ENCODE measurements at places on chromosomes 16 and 17.

- DNase-seq: no peak
Measured at GRCh38 chr16:76780556-76780955, 410.4 kb upstream of the MON1B start.

DNA sequence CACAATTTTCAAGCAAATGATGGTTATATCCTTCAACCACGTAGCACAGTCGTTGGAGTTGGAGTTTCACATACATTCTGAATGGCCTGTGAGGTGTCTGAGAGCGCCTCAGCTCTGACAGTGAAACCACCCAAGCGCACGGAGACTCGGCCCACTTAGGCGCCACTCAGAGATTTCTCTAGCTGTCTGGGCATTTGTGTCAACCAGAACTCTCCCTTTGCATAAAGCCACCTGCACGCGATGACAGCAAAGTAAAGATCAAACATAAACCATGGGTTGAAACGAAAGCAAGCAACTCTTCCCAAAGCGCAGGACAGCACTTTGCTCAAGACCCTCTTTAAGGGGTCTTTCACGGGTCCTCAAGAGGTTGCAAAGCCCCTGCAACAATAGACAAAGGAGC lies 533 bp downstream of the SLC6A4 start:
- no peak for DNase-seq

DNA sequence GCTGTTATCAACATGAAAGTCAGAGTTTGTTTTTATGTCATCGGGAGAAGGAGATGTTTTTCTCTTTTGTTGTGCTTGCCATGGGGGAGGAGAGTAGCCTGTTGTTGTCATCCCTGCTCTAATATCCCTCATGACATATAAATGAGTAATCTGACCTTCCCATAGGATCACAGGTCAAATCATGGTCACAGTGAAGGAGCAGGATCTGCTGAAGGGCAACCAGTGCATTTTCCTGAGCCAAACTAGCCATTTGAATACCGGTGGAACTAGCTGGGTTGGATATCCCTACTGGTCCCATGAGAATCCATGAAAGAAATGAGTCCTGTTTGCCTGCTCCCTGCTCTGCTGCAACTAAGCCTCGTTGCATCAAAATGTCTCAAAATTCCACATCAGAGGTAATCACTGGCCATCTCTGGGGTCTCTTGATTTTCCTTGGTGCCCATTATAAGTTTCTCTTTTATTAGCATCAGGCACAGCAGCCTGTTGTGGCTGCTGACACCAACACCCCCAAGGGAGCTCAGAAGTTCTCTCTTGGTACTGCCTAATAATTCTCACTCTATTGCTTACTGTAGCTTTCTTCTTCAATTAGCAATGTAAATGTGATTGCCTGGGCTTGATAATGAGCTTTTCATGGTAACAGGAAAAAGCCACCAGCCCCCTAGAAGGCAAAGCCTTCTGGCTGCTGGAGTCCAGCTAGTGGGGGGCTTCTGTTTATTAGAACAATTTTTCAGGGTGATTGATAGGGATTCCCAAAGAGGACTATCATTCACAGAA lies 211.4 kb upstream of the ERCC4 start:
- DNase-seq: no peak

DNA sequence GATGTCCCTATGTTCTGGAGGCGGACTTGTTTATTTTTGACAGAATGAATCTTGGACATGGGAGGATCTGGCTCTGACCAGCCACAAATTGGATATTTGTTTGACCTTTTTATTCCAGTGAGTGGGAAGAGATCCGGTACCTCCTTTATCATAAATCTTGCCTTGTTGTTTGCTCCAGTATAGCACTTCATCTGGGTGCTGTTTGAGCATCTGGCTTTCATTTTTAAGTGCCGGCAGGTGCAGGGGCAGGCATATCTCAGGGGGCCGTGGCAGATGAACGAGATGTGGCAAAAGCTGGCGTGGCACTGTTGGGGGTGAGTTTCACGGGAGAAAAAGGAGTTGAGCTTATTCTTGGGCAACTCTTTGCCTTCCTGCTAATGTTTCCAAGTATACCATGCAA lies 37.8 kb downstream of the MSI2 start:
- DNase-seq: no peak

GRCh38 chr17:82527898-82528297 lies 8.4 kb downstream of the FOXK2 start:
- peak; percentile 28 for DNase-seq

DNA sequence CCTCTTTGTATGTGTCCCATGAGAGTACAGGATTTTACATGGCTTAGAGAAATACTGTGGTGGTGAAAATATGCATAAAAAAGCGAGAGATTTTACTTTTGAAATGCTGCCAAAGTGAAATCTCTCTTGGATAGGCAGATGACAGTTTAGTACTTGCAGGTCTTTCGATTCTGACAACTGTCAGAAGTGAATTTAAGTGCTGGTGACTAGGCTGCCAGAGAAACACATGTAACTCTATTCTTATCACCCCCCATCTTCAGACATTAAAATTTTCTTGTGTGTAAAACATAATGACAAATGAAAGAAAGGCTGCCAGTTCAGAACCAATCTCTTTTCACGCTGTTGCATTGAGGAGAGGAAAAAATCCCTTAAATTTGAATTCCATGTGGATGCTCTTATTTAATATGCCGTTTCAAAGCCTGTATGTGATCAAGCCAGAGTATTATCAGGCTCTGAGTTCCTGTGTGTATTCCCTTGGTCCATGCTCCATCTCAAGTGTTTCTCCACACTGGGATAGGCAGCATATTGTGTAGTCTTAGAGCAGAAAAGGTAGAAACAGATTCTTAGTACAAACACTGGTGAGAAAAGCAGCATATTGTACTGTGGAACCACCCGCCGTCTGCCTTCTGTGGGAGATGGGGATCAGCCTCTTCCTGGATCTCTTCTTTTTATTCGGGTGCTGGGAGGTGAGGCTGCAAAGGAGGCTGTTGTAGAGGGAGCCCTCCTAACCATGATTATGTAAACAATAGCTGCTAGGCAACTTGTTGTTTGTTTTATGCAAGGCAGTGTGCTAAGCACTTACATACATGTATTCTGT lies 291.3 kb downstream of the WWOX start:
- no peak for DNase-seq

GRCh38 chr16:79918916-79919315 lies 318.4 kb upstream of the MAF start:
- DNase-seq: no peak

- DNase-seq: no peak
Measured at GRCh38 chr16:69088684-69089083, 16.8 kb upstream of the HAS3 start.

- no peak for DNase-seq
Measured at GRCh38 chr16:1450218-1450617, 5.9 kb upstream of the CCDC154 start.

DNA sequence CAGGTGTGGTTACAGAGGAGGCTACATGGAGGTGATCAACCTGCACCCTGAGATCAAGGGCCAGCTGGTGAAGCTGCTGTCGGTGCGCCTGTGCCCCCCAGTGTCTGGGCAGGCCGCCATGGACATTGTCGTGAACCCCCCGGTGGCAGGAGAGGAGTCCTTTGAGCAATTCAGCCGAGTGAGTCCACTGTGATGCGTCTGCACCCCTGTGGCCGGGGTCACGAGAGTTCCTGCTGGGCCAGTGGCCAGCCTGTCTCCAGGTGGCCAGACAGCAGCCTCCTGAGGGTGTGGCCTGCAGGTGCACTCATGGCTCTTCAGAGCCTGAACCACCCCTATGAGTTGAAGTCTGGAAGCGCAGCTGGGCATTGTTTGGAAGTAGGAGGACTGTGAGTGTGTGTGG lies 38.1 kb downstream of the GPT2 start:
- no peak for DNase-seq

DNA sequence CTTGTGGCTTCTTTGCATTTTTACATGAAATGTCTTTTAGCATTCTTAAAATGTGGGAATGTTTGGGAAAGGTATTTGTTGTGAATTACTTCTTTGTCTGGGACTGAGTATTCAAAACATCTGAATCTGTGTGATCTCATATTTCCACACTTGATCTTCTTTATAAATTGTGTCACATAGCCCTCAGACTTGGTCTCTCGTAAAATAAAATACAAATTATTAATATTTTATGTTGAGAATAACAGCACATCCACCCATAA lies 81.9 kb downstream of the TUBD1 start:
- DNase-seq: peak; percentile 86

- DNase-seq: peak; percentile 97
Measured at GRCh38 chr16:3945751-3946603, 65.5 kb upstream of the CREBBP start.

DNA sequence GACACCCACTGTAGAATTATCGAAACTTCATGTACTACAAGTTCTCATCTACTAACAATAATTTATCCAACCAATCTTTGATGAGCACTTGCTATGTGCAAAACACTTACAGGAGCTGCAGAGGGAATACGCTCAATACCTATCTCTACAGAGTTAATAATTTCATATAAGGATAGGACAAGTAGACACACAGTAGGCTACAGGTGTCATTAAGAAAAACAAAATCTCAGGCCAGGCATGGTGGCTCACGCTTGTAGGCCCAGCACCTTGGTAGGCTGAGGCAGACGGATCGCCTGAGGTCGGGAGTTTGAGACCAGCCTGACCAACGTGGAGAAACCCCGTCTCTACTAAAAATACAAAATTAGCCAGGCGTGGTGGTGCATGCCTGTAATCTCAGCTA lies 91.3 kb upstream of the PLEKHM1 start:
- DNase-seq: no peak

DNA sequence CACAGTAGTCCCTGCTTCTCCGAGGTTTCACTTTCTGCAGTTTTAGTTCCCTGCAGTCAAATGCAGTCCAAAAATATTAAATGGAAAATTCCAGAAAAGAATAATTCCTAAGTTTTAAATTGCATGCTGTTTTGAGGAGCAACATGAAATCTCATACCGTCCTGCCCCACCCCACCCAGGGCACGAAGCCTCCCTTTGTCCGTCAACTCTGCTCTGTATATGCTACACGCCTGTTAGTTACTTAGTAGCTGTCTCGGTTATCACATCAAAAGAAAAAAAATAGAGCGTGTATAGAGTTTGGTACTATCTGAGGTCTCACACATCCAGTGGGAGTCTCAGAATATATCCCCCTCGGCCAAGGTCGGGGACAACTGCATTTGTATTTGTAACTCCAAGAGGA lies 129.4 kb upstream of the NOL11 start:
- DNase-seq: no peak

DNA sequence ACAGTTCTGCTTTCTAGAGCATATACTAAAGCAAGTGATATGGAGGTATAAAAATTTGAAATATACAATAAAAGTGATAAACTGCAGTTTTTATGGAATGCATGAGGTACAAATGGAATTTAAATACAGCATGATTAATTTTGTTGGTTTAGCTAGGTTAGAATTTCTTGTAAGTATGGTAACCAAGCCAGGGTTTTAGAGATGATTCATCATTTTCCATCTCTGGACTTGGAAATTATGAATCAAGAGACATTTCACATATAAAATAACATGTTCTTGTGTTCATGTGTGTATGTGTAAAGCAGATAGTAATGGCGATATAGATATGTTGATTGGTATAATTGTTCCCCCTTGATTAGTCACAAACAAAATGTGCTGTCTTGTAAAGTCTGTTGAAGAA lies 1219.8 kb downstream of the CDH8 start:
- no peak for DNase-seq

- no peak for DNase-seq
Measured at GRCh38 chr16:87358250-87358649, 25.3 kb downstream of the FBXO31 start.

DNA sequence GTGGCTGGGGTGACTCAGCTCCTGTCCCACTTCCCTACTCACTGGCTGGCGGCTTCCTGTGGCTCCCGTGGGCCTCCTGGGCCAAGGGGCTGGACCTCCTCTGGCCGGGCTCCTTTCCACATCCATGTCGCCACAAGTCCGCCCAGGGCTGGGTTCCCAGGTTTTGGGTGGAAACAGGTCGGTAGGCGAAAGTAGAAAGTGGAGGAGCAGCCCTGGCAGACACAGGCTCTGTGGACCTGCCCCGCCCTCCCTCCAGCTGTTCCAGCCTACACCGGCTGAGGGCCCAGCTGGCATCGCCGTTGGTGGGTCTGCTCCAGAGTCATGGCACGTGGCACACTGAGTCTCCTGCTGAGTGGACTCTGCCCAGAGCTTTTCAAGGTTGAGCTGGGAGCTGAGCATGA lies 28.7 kb downstream of the GSE1 start:
- DNase-seq: peak; percentile 23

DNA sequence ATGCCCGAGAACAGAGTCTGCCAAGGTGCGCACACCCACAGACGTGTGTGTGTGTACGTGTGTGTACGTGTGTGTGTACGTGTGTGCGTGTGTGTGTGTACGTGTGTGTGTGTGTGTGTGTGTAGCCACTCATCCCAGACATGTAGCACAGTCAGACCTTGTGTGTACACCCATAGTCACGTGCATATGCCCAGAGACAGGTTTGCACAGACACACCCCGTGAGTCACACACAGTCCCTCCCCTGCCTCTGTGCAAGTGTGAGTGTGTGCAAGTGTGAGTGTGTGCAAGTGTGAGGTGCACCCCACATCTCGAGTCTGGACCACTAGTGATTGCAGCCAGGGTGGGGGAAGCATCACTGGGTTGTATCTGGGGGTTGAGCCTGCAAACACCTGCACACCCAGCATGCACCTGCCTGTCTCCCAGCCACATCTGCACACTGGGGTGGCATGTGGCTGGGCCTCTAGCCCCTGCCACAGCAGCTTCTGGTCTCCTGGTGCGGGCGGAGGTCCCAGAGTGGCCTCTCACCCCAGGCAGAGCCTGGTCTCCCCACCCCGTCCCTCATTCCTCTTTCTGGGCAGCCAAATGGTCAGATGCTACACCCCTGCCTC lies 23.6 kb downstream of the BAHCC1 start:
- no peak for DNase-seq

- no peak for DNase-seq
Measured at GRCh38 chr17:43880420-43880991, 26.8 kb downstream of the MPP2 start.

- no peak for DNase-seq
Measured at GRCh38 chr17:67238991-67239390, 6.0 kb downstream of the HELZ start.

Data from astrocyte (in vitro differentiated cells and primary cell).